ENCODE measurements at places on chromosomes 6 and 20.

DNA sequence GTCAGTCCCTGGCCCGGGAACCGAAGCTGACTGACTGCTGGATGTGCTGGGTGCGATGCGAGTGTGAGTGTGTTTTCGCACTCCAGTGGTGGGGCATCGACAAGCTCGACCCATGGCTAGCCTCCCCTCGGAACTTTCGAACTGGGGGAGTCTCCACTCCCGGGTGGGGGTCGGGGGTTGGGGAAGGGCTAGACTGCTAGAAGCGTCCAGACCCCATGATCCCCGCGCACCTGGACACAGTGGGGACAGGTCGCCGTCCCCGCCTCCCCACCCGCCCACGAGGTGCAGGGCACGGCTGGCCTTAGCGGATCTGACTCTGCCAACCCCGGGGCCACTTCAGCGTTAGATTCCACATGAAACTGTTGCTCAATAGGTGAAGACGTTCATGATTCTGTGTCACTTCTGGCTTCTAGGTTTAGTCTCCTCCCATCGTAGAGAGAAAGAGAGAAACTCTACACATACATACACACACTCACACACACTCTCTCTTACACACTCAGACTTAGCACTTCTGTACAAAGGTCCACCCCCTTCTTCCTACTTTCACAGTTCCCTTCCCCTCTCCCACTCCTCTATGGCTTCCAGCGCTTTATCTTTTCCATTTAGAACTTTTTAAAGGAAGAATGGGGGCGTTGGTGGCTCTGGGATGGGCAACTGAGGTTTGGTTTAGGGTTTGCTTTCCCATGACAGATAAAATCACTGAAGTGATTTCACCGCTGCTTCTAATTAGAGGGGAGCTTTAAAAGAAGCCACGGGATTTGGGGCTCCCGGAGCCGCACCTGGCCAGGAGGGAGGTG lies 5.1 kb upstream of the TFAP2A start:
- DNase-seq = no peak

GRCh38 chr20:33673410-33674293 lies 576 bp downstream of the NECAB3 start:
- DNase-seq = no peak

GRCh38 chr20:16205507-16205906 lies 367.7 kb downstream of the KIF16B start:
- no peak for DNase-seq

DNA sequence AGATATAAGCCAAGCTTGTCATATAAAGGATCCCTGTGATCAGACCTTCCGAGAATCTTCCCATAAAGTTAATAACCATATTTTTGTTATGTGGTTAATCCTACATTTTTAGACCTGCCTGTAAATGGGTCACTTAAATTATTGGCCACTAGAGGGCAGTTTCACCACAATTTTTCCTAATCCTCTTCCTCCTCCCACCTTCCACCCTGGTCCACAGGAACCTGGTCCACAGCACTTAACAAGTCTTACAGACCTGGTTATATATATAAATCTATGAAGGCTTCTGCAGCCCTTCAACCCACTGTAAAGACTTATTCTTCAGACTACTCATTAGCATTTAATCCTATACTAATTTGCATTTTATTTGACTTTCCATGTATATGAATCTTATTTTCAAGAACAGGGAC lies 28.3 kb downstream of the MRS2 start:
- peak; percentile 52 for DNase-seq

- no peak for DNase-seq
Observed at GRCh38 chr20:59748619-59749191, 144.4 kb downstream of the PHACTR3 start.

DNA sequence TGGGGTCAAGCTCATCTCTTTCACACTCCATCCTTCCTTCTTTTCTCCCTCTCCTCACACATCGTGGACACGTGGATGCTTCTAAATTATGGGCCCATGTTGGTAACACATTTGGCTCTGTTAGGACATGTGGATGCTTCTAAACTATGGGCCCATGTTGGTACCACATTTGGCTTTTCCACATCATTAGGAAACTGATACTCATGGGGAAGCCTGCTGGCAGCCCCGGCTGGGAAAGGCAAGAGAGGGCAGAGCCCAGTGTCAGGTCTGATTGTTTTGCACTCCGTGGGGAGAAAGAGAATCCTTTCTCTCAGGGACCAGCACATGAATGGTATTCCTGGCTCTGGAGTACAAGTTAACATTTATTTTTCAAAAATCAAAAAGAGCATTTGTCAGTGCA lies 4.0 kb upstream of the CST1 start:
- no peak for DNase-seq

DNA sequence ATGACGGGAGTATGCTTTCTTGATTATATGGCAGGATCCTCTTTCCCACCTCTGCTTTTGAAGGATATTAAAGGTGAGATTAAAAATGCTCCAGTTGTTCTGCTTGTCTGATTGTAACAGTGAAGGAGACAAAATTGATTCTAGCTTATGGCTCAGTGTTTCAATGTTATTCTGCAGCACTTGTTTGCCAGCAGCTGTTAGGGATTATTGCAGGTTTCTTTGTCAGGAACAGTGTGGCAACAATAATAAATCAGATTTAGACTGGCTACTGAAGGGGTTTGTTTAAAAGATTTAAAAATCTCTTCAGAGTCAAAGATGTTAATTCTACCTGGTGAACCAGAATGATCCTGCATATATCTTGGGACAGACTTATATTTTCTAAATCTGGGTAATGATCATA lies 126.9 kb downstream of the LAMA2 start:
- no peak for DNase-seq

Measured in iris pigment epithelial cell (primary cell).